Stimulated activated CD8-positive, alpha-beta memory T cell treated with anti-CD3 and anti-CD28 coated beads, Interleukin-2, amount 100 ng/mL, for 1 hour (primary cell): ENCODE measurements at places on chromosomes 7 and 10.

GRCh38 chr10:64863836-64864235 lies 1342.6 kb downstream of the REEP3 start:
- DNase-seq, result no peak

DNA sequence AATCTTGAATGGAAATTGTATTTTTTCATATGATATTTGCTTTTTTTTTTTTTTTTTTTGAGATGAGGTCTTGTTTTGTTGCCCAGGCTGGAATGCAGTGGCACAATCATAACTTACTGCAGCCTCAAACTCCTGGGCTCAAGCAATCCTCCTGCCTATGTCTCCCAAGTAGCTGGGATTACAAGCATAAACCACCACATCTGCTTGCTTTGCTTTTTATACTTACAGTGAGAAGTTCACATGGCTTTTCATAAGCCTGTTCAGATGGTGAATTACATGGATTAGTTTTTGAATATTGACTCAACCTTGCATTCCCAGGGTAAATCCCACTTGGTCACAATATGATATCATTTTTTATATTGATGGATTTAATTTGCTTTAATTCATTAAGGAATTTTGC lies 22.0 kb downstream of the LRRD1 start:
- no peak for DNase-seq

DNA sequence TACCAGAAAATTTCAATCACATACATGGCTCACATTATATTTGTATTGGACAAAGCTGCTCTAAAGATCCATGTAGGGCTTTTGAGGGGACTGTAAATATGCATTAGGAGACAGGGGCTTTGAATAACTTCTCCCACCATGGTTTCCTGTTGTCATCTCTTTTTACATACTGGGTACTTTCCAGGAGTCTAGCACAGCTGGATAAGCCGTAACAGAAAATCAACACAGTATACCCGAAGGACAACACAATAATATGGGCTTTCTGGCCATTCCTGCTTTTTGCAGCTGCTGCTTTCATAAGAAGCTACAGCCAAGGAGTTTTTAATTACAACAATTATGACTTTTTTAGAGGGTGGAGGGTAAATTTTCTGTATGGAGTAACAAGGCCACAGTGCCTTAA lies 63.4 kb upstream of the SRPK2 start:
- no peak for DNase-seq

DNA sequence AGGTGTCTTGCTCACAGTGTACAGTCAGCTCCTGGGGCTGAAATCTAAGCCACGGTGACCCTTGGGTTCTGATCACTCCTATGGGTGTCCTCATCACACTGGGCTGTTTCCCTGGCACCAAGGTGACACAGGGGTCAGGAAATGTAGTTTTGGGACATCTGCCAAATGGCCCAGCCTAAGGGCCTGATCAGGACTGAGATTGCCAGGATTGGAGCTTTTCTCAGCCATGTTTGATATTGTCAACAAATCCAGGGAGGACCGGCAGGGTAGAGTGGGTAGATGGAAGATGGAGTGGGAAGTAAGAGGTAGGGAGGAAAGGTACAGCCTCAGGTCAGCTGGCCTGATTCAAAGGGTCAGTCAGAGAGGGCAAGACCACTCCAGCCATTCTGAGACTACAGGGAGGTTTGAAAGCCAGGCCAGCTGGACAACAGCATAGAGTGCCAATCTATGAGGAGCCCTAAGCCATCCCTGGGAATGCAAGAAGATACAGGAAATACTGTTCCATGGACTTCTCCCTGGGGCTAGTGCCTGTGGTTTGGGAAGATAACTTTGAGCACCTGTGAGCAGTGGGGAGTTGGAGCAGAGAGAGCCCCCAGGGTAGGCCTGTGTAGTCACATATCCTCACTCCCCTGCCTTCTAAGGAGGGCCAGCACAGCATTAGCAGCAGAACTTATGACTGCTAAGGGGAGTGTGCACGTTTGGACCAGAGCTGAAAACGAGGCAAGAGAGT lies 377.3 kb upstream of the ZMIZ1 start:
- no peak for DNase-seq

GRCh38 chr10:1292611-1293031 lies 236.4 kb downstream of the WDR37 start:
- no peak for DNase-seq

- DNase-seq, result no peak
Observed at GRCh38 chr10:132687893-132688579, 97.9 kb downstream of the NKX6-2 start.

DNA sequence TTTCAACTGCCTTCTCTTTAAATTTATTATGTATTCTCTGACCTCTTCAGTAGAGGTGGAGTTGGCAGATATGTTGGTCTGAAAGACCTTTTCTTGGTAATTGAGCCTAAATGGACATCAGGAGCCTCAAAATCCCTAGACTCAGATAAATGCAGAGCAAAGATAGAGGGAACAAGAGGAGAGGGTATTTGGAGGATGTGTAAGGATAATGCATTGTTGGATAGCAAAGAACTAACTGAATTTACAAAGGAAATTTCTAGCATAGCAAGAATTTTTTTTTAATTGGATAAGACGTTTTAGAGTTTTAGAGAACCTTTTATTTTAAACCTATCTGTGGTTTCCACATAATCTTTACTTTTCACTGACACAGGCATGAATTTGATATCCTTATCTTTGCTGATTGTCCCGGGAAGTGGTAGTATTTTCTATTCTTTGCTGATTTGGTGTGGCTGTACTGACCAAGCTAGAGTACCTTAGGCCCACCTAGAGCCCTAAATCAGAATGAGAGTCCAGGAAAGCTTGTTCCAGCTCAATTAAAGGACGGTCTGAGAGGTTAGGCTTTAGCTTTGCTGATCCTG lies 91.3 kb downstream of the NRF1 start:
- DNase-seq, result no peak

DNA sequence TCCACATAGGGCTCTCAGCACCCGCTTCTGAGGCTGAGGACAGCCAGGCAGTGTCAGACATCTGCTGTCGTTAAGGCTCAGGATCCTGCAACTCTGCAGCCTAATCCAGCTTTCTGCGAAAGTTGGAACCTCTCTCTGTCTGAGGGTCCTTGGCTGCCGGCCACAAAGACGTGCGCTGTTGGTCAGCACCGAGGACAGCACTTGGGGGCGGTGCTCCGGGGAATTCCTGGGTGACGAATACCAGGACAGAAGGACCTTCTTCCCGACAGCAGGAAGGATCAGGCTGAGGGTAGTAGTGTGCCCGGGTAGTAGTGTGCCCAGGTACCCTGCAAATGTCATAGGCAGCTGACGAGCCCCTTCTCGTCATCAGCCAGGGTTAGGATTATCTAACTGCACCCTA lies 16.0 kb upstream of the RASGEF1A start:
- DNase-seq, result no peak

GRCh38 chr10:31704195-31704594 lies 224.4 kb downstream of the ARHGAP12 start:
- no peak for DNase-seq

GRCh38 chr7:30391806-30392205 lies 86.8 kb downstream of the NOD1 start:
- no peak for DNase-seq

GRCh38 chr7:1579481-1580421 lies 9.9 kb upstream of the PSMG3 start:
- DNase-seq, result peak; percentile 47

GRCh38 chr7:142703655-142704305 lies 45.5 kb upstream of the PRSS1 start:
- DNase-seq, result no peak

DNA sequence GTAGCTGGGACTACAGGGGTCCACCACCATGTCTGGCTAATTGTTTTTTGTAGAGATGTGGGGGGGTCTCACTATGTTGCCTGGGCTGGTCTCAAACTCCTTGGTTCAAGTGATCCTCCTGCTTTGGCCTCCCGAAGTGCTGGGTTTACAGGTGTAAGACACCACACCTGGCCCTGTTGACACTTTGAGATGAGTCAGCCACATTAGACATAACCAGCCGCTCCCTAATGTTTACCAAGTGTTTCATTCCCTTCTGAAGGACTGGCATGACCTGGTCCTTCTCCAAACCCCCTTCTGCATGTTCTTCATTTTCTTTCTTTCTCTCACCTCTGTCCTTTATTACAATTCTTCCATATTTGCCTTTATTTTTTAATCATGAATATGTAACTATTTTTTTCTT lies 67.8 kb downstream of the TAF3 start:
- DNase-seq, result no peak

GRCh38 chr10:7795605-7796004 lies 7.6 kb downstream of the ATP5F1C start:
- no peak for DNase-seq

GRCh38 chr7:143299840-143300239 lies 11.7 kb downstream of the CASP2 start:
- peak; percentile 32 for DNase-seq

DNA sequence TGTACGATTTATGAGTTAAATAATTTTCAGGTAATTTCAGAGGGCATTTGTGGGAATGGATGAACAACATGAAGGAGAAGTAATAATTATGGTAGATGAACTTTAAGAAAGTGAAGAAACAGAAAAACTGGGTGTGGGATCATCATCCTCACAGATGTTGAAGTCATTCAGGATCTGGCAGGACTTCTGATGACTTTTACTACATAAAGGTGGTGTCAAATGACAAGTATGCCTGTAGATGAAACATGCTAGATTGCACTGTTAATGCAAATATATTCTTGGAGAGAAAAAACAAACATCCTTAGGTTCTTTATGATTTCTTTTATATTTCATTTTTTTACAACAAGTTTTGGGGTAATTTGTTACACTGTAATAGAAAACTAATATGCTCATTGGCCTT lies 230.2 kb downstream of the PCLO start:
- DNase-seq, result no peak

DNA sequence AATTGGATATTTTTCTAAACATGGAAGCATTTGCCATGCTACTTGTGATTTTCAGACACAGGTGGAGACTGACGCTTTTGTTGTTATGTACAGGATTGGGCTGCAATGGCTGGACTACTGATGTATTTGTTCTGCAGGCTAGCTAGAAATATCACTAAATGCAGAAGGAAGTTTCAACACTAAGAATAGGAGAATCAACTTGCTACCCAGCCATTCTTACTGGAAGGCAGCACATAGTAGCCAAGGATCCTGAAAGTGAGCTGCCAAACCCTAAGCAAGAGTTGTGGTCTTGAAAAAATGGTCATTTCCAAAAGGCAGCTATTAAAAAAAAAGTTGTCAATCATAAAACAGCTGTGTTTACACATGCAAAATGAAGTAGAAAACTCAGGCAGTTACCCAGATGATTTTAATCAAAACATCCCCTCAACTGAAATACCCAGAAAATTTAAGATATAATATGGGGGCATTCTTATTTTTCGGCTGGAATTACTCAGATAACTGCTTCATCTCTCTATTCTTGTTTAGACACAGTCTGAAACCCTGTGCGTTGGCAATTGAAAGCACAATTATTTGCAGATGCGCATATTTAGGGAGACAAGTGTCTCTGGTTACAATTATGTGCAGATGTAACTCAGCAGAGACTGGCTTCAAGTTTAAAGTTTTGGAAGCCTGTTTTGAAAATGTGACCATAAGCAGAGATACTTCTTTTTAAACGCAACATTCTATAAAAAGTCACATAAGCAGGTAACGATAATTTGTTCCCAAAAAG lies 31.2 kb downstream of the GFRA1 start:
- no peak for DNase-seq

DNA sequence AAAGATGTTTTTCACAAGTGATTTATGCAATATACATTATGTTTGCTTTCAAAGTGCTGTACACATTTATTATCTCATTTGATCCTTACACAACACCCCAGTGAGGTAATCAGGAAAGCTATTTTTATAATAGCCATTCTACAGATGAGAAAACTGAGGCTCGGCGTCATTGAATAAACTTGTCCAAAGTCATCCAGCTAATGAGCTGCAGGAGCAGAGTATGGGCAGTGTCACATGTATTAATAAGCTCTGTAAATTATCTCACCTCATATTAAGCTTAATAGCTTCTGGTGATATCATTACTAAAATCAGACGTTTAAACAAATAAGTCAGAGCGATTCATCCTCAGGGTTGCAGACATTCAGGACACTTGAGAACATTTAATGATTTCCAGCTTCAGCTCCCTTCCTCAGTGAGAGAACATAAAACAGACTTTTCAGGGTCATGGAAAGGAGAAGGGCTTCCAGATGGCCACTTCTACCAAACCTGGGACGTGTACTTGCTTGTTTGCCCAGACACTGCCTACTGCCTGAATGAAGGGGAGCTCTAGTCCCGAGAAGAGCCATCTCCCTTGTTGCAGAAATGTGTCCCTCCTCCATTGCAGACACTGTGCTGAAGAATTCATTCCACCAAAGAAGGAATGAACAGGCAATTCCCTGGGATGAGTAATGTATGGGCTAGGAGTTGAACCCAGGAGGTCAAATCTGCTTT lies 20.5 kb upstream of the FZD1 start:
- DNase-seq, result no peak

- no peak for DNase-seq
Observed at GRCh38 chr10:75353183-75353582, 48.4 kb downstream of the ZNF503 start.

- no peak for DNase-seq
Observed at GRCh38 chr7:155527664-155528063, 18.7 kb downstream of the CNPY1 start.

GRCh38 chr10:77974396-77975074 lies 48.0 kb upstream of the DLG5 start:
- DNase-seq, result no peak
